Inflammatory macrophage (primary cell): ENCODE measurements at places on chromosomes 7 and 10.

DNA sequence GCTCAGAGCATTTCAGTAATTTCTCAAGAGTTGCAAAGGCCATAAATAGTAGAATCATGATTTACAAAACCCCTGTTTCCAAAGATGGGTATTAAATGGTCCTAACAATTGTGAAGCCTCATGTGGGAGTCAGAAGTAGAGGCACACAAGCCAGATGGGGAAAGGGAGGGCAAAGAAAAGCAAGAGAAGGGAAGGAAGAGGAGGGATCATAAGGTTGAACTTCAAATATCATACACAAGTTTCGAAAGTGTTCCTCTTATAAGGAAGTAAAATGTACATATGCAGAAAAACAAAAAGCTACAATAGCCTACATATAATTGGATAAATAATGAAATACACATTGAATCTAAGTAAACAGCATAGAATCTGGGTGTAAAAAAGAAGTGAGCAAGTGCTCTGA, 6.0 kb downstream of the LIPN start:
- DNase-seq: peak; percentile 27

GRCh38 chr10:118963933-118964332, 65.6 kb upstream of the NANOS1 start:
- DNase-seq: peak; percentile 17

GRCh38 chr7:41771717-41772116, 68.8 kb upstream of the INHBA start:
- no peak for DNase-seq

DNA sequence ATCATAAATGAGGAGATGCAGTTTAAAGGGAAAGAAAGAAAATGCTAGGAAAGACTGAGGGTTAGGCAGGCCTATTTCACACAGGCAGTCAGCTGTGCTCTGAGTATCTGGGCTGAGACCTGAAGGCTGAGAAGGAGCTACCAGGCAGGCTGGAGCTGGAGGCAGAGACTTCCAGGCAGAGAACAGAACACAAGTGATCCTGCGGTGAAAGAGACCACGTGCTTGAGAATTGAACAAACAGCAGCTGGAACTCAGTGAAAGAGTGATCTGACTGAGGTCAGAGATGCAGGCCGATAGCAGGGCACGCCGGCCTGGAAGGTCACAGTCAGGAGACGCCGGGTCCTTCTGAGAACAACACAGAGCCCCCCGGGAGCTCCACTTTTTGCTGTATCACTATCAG, 147.8 kb downstream of the ADAM12 start:
- no peak for DNase-seq

GRCh38 chr10:100289641-100290040, 3.2 kb upstream of the BLOC1S2 start:
- DNase-seq: no peak
